ENCODE measurements at places on chromosomes 3 and 15. TPM values are rescaled to one million over a fixed set of nuclear protein-coding genes. Genes with fewer than 3 reads are reported as not detected.

GOLGA8F gene
- polyA plus RNA-seq: not detected

SLC6A1 gene
- 247 TPM for polyA plus RNA-seq

TTLL13 gene
- polyA plus RNA-seq: 0.31 TPM

MYRIP gene
- polyA plus RNA-seq: 8.1 TPM

TGM4 gene
- not detected for polyA plus RNA-seq

CDCP1 gene
- 0.09 TPM for polyA plus RNA-seq

Measured in Purkinje cell (primary cell).